ENCODE measurements at places on chromosomes 7 and 10.

- no peak for DNase-seq
These were observed 217.9 kb downstream of the ADARB2 start for GRCh38 chr10:1519391-1519790.

- no peak for DNase-seq
These were observed 2.1 kb upstream of the SAMD9L start for GRCh38 chr7:93150200-93150835.

DNA sequence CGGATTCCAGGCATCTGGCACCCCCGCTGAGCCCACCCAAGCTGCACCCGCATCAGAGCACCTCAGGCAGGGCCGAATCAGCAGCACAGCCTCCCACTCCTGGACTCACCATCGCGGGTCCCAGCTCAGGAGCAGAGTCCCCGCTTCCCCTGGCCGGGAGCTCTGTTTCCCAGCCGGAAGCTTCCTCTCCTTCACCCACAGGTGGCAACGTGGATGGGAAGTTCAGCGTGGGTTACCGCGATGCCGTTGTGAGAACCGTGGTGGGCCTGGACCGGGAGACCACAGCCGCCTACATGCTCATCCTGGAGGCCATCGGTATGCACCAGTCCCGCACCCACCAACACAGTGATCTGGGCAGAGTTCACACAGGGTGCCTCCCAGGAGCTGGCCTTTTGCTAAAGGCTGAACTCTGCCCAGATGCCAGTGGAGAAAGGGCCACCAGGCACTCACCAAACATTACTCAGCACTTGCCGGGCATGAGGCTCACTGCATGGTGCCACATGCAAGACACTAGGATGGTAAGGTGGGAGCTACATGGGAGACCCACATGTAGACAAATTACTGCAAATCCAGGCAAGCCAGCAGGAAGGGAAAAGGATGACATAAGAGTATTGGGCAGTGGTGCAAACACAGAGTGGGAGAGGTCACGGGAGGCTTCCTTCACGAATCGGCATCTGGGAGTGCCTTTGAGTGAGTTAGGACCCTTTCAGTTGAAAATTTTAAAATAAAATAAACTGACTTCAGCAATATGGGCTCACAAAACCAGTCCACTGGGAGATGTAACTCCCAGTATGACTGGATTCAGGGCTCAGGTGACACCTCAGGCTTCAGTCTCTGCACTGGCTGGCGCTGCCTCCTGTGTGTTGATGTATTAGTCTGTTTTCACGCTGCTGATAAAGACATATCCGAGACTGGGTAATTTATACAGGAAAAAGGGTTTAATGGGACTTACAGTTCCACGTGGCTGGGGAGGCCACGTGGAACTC lies 10.4 kb downstream of the C10orf105 start:
- DNase-seq, result no peak

- no peak for DNase-seq
These were observed 3.9 kb downstream of the ZNF503 start for GRCh38 chr10:75397496-75398199.

GRCh38 chr7:104980841-104981671 lies 32.9 kb upstream of the KMT2E start:
- no peak for DNase-seq

- no peak for DNase-seq
These were observed 661.7 kb upstream of the AUTS2 start for GRCh38 chr7:68936471-68937035.

DNA sequence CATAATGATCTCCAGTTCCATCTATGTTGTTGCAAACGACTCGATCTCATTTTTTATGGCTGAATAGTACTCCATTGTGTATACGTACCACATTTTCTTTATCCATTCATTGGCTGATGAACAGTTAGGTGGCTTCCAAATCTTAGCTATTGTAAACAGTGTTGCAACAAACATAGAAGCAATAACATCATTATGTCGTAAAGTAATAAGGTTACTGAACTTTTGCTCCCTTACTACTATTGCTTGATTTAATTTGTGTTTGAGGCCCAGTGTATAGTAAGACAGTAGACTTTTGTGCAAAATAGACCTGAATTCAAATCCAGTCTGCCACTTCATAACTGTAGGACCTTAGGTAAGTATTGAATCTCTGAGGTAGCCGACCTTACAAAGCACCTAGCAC lies 200.1 kb upstream of the CELF2 start:
- DNase-seq, result no peak

DNA sequence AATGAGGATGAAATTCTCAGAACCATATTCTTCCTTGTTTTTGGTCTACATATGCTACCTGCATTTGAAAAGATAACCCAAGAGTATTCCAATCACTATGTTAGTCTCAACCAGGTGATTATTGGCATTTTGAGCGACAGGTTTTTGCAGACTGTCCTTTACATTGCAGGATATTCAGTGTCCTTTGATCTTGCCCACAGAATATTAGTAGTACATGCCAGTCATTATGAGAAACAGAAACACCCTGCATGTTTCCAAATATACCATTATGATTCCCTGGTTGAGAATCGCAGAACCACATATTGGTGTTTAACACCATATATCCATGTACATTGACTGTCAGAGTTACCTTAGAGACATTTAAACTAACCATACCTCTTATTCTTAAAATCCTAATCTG lies 30.6 kb downstream of the TMEM243 start:
- no peak for DNase-seq

DNA sequence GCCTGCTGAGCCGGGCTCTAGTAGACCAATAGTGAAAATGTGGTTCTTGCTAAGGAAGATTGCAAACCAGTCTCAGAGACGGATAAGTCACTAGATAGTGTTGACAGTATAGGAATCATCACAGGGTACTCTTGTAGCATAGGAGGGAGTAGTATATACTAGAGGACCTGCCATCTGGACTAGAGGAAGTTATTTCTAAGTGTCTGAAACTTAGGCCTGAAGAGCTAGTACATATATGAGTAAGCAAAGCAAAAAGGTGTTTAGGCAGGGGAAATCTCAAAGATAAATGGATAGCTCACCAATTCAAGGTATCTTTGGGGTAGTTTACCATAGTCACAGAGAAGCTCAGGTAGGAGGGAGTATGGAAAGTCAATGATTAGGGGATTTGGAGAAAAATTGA lies 428.1 kb downstream of the CNTNAP2 start:
- no peak for DNase-seq

GRCh38 chr7:139422126-139422525 lies 61.3 kb downstream of the KLRG2 start:
- no peak for DNase-seq
